Glutamatergic neuron (in vitro differentiated cells): ENCODE measurements at places on chromosomes 1 and 21. TPM values are rescaled to one million over a fixed set of nuclear protein-coding genes. Genes with fewer than 3 reads are reported as not detected.

- DNase-seq = peak; percentile 12
Observed at GRCh38 chr1:44806025-44806703, 987 bp downstream of the DYNLT4 start.

DNA sequence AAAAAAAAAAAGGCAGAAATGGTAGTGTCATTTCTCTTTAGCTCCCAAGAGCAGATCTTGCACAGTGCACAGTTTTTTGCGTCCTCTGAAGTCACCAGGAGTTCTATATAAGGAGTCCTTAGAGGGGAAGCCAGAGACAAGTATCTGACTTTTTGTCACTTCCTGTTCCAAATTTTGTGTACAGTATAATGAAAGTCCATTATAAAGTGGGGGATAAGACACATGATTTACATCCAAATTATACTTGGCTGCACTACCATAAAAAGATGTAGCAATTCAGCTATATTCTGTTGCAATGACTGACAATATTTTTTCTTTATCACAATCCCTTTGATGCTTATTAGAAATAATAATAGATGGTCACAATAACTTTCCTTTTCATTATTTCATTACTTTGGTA is 1276.9 kb upstream of the ADGRL2 start:
- no peak for DNase-seq

- DNase-seq = no peak
Observed at GRCh38 chr1:159890390-159890789, 9.6 kb downstream of the CFAP45 start.

- DNase-seq = no peak
Observed at GRCh38 chr1:152884085-152884484, 6.0 kb downstream of the SMCP start.

GRCh38 chr1:233424779-233425178 is 97.3 kb downstream of the MAP3K21 start:
- no peak for DNase-seq

DNA sequence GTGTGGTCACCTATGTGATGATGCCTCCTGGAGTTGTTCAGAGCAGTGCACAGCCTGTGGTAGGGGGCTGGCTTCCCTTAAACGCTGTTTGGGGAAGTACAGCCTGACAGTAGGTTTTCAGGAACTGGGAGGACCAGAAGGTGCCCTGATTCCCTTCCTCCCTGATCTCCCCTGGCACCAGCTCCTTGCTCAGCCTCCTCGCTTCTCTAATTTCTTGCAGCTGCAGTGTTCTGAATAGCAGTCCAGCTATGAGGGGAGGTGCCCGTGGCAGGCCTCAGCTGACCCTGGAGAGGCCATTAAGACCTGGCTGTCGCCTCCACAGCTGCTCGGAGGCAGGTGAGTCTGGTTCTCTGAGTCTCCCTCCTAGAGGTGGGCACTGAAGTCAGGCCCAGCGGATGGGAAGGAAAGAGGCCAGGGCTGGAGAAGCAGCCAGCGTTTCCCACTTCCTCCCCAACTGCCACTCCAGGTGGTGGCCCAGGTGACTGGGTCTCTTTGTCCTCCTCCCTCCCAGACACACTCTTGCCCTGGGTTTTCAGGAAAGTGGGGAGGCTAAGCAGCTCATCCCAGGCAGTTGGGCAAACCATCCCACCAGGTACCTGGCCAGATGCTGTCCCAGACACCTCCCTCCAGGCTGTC is 52.0 kb upstream of the RPL11 start:
- DNase-seq = no peak

- DNase-seq = no peak
Observed at GRCh38 chr1:177286396-177286795, 115.6 kb downstream of the BRINP2 start.

DNA sequence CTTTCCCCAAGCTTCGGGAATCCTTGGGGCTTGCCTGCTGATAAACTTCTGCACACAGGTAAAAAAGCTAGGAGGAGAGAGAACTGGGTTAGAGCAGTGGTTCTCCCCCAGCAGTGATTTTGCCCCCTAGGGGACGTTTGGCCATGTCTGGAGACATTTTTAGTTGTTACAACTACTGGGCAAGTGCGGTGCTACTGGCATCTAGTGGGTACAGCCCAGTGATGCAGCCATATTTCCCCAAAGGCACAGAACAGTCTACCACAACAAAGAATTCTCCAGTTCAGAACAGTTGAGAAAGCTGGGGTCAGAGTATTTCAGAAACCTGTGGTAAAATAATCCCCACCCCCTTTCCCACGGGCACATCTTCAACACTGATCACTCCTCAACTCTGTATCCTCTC is 41.3 kb downstream of the LRRC71 start:
- no peak for DNase-seq

DNA sequence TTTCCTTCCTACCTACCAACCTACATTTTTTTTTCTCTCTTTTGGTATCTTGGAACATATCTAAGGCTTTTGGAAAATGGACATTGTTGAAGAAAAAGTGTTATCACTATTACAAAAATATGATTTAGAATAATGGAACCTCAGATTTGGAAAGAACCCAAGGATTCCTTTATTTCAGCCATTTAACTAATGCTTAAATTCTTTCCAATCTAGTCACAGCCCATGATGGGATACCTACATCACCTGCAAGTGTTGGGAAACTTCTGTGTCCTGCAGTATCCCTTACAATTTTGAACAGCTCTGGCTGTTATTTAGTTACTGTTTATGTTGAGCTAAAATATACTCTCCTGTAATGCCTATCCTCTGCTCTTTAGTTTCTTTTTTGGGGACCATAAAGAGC is 22.3 kb upstream of the APOBEC4 start:
- DNase-seq = no peak

DNA sequence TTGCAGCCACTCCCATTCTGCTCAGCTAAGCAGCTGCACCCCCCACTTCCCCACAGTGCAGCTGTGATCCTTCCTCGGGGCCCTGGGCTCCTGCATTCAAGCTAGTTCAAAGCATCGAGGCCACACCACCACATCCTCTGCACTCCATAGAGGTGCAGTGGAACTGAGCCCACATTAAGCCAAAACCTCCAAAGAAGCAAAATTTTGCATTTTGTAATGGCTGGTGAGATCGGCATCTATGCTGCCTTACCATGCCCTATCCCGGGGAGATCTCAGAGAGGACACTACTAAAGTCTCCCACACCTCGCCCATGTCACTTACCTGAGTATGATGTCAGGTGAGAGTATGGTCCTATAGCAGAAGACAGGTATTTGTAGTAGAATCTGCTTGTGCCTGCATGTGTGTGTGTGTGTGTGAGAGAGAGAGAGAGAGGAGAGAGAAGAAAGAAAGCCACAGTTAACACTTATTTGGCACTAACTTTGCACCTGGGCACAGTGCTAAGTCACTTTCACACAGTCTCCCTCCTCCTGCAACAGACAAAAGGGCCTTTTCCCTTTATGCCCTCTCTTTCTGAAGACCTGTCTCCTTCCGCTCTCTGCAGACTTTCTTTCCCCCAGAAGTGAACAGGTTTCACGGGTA is 89.8 kb downstream of the KIF14 start:
- no peak for DNase-seq

The CYB561D1 gene
- total RNA-seq = 23.9 TPM

The TMCC2 gene
- 80.1 TPM for total RNA-seq

The CD1E gene
- not detected for total RNA-seq

The TSTD1 gene
- 24.2 TPM for total RNA-seq

The ADAMTS5 gene
- total RNA-seq = 22.5 TPM
